Suprapubic skin (tissue), 4 donors: ENCODE measurements at places on chromosomes 16 and 17. TPM values are rescaled to one million over a fixed set of nuclear protein-coding genes. Genes with fewer than 3 reads are reported as not detected.

Gene TAC4
- total RNA-seq: not detected

Gene TTYH2
- 7.6 TPM for total RNA-seq

Gene AMDHD2
- total RNA-seq: 39.9 TPM

Gene WNT3
- total RNA-seq: 73.2 TPM

Gene TMEM235
- total RNA-seq: not detected

Gene MMP15
- total RNA-seq: 5.7 TPM

Gene FDXR
- 34.1 TPM for total RNA-seq

Gene SPATA22
- total RNA-seq: not detected

DNA sequence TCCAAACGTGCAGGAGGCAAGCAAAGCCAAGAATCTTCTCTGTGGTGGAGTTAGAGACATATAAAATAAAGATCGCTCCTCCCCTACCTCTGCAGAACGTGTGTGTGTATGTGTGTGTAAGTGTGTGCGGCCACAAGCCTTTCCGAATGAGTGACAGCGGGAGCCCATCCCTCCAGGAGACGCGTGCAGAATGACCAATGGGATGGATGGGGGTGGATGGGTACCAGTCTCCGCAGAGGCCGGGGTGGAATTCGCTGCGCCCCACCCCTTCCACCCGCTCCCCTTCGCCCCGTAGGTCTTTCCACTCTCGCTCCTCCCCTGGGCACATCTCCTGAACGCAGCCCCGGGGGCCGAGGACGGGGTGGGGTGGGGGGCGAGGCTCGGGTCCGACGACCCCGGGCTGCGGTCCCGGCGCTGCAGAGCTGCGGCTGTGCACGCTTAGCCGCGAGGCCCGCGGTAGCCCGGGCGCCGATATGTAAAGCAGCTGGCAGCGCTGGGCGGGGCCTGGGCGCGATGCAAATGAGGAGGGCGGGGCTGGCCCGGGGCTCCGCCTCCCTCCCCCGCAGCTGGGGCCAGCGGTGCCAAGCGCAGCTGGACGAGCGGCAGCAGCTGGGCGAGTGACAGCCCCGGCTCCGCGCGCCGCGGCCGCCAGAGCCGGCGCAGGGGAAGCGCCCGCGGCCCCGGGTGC is at the start of gene PRKCB:
Gene PRKCB (plus strand): TSS at position 594 of the 688 bp plus-strand sequence.
- peak; percentile 69 for DNase-seq

- no peak for DNase-seq
Observed at GRCh38 chr16:46991729-46992704, 18.5 kb upstream of the DNAJA2 start.

- no peak for DNase-seq
Observed at GRCh38 chr16:56787167-56787566, 57.2 kb downstream of the NUP93 start.

DNA sequence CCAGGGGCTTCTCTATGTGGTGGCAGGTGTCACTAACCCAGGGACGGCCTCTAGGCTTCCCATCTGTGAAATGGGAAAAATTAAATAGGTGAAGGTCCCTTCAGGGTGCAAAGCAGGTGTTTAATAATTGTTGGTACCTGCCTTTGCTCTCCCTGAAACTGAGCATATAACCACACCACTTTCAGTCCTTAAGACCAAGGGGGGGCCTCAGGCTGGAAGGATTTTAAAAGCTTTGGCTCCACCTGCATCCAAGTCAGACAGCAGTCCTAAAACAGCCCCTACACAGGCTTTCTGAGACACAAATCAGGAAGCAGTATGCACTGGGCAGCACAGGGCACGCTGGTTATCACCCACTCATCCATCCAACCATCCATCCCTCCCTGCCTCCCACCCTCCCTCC is 55.0 kb downstream of the TK2 start:
- no peak for DNase-seq

- no peak for DNase-seq
Observed at GRCh38 chr17:20278805-20279204, 188.5 kb downstream of the LGALS9B start.

DNA sequence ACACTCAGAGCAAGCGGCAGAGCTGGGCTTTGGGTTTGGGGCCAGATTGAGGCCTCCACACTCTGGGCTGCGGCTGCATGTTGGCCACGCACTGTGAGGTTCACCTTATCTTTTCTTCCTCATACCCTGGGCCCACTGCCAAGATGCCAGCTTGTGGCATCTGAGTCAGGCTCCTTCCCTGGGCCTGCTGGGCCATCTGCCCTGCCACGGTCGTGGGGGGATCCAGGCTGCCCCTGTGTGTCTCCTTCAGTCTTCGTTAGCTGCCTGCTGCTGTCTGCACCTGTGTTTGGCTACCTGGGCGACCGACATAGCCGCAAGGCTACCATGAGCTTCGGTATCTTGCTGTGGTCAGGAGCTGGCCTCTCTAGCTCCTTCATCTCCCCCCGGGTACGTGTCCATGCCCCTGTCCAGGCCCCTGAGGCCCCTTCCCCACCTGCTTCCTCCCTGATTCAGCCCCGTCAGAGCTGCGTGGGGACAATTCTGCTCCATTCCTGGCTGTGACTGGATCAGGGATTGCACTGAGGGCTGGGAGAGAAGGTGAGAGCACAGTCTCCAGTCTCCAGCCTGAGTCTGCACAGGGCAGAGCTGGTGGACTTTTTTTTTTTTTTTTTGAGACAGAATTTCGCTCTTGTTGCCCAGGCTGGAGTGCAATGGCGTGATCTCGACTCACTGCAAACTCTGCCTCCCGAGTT is 11.2 kb downstream of the SPNS3 start:
- no peak for DNase-seq

GRCh38 chr17:67035131-67036083 is 8.9 kb upstream of the CACNG1 start:
- DNase-seq: no peak

DNA sequence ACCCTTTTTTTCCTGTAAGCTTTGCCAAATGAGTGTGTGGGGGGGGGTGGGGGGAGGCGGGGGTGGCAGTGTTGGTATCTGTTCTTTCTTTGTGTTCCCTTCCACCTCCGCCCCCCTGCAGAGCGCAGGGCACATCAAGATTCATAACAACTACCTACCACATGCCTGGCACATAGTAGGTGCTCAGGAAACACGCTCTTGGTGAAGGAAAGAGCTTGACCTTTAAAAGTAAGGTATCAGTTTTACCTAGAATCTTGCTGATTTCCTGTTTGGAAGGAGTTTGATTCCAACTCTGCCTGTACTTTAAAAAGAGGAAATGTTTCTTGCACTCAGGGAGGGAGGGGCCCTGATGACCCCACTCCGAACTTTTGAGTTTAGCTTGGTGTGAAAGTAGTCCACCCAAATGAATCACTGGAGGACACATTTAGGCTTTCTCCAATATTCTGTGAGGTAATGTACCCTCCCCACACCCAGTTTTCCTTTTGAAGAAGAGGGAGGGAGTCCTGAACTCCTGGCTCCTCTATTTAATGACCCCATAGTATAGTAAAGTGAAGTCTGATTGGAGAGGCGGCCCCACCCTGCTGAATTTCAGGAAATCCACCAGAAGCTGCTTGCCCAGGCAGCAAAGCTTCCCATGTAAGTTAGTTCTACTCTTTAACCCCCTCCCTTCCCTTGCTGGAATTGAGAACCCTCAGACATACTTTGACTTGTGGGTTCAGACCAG is 560 bp upstream of the FAM20A start:
- DNase-seq: no peak

DNA sequence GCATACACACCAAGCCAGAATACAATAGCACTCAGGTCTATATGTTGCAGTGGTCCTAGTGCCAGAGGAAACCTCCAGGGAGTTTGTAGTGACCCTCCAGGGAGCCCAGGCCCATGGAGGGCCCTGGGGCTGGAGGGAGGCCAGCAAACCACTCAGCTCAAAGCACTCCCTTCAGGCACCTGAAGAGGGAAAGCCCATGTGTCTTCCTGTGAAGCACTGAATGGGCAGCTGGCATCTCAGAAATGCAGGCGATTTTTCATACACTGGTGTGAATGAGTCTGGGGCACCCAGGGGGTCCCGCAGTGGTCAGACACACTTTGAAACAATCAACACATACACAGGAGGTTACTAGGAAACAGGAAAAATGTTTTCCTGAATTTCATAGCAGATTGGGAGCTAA is 12.8 kb downstream of the TBC1D26 start:
- DNase-seq: no peak

DNA sequence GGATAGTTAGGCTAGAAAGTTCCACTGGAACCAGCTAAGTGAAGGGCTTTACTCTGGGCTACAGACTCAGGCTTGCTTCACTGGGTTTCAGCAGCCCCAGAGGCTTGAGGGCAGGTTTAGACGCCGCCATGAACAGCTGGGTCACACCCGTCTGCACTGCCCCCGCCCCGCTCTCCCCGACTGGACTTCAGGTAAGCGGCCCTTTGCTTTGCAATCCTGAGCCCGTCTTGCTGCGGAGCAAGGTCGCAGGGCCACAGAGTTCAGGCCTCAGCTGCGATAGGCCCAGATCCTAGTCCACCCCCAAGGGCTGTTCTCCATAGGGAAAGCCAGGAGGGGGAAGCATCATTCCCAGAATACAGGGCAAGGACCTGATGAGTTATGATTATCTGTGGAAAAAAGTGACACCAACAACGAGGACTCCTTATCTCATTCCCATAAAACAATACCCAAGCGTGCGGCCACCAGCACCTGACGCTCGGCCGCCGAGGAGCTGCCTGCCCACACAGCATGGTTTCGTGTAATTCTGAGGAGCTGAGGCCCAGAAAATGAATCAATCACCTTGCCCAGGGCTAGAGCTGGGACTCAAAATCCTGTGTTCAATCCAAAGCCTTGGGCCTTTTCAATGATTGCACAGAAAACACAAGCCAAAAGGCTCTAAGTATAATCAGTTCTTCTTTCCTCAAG is 20.4 kb downstream of the MEAK7 start:
- no peak for DNase-seq

DNA sequence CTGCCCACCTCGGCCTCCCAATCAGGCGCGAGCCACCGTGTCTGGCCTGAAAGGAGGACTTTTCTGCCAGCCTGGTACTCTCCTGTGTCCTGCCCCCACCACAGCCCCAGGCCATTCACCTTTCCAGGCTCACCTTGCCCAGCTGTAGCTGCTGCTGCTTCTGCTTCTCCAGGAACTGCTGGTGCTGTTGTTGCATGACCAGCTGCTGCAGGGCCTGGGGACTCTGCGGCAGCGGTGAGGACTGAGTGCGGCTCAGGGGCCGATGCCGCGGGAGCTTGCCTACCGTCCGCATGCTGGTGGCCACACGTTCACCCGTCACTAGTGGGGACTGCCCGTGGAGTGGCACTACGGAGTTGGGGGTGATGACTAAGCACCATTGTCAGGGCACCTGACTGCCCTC is 17.7 kb downstream of the G6PC3 start:
- DNase-seq: no peak

DNA sequence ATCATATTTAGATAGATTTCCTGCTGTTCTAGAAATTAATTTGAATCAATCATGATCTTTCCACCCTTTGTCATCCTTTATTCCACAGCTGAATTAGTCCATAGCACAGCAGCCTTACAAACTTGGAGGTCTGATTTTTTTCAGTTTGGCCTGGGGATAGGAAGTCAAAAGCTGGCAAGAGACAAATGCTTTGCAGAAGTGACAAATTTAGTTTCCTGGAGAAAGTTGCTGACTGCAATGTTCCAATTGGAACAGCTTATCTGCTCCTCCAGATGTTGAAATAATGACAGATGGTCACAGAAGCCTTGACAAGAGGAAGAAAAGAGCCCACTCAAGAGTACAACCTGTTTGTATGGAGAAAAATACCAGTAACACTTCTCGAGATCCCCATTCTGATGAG is 1276.1 kb upstream of the CDH8 start:
- DNase-seq: no peak

DNA sequence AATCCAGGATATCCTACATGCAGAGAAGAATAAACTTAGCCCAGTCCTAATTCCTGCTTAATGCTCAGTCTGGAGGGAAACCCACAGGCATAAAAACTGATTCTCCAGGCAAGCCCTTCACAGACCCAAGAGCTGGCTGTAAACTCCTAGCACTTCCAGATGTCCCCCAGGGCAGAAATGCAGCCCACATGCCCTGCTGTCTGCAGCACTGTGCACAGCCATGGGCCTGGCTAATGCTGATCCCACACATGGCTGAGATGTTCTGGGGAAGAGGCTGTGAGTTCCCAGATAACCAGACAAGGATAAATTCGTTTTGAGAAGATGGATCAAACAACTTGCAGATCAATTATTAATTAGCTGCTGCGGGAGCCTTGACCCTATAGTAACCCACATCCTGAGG is 148.4 kb downstream of the AATF start:
- DNase-seq: no peak

DNA sequence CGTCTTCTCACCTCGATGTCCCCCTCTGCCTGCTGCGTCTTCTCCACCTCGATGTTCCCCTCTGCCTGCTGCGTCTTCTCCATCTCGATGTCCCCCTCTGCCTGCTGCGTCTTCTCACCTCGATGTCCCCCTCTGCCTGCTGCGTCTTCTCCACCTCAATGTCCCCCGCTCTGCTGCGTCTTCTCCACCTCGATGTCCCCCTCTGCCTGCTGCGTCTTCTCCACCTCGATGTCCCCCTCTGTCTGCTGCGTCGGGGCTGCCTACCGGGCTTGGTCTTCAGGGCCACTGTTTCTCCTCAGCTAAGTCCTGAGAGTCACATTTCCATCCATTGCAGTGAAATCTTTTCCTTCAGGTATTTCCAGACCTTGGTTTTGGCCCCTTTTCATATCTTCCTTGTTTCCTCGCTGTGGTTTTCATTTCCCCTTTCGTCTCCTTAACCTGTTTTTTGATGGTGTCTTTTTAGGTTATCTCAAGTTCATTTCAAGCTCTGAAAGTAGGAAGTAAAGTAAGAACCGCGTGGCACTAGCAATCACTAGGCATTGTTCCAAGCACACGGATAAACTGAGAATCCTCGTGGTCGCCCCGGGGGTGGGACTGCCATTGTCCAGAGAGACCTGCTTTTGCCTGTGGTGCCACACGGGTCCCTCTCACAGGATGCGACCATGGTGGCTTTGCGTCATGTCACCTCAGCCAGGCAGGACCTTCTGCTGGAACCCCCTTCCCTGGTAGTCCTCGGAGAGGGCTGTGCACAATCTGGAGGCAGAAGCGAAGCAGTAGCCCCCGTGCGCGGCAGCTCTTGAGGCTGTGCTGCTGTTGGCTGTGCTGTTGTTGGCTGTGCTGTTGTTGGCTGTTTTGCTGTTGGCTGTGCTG is 9.5 kb upstream of the ZNF750 start:
- no peak for DNase-seq

GRCh38 chr17:15036238-15036637 is 228.9 kb downstream of the PMP22 start:
- DNase-seq: no peak

DNA sequence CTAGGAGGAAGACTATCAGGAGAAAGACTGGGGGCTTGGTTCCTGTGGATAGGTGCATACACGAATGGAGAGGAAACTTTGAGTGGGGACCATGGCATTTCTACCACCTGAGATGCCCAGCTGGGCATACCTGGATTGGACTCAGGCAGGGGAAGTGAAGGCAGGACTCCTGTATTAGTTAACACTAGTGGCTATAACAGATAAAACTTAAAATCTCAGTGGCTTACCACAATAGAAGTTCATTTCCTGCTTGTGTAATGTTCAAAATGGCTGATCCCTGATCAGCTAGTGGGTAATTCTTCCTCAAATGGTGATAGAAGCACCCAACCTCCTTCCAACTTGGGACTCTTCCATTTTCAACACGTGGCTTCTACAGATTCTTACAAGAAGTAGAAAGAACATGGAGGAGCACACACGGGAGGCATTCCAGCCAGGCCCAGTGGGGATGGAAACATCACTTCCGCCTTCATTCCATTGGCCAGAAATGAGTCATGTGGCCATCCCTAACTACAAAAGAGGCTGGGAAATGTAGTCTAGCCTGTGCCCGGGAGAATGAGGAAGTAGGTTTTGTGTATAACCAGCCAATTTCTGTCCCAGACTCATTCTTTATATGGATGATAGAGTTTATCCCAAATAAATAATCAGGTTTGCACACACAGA is 112.1 kb downstream of the UTP18 start:
- DNase-seq: no peak
